Occipital lobe (tissue), 3 donors: ENCODE measurements at places on chromosomes 16 and 17.

DNA sequence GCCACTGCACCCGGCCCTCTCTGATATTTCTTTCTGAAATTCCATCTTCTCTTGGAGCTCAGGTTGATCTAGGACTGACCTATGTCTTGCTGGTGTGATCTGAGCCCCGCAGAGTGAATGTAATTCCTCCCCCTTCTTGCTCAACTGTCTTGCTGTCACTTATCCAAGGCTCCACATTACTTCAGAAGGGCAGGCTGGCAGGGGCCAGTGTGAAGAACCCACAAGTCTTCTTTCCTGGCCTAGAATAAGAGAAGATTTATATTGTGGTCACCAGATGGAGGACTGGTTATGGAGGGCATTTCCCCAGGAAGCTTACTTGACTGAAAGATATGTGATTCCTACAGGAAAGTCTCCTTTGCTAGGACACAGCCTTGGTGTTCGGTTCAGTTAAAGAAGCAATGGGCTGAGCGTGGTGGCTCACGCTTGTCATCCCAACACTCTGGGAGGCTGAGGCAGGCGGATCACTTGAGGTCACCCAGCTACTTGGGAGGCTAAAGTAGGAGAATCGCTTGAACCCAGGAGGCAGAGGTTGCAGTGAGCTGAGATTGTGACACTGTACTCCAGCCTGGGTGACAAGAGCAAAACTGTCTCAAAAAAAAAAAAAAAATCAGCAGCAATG lies 13.4 kb downstream of the ITGAL start:
- DNase-seq, result no peak

DNA sequence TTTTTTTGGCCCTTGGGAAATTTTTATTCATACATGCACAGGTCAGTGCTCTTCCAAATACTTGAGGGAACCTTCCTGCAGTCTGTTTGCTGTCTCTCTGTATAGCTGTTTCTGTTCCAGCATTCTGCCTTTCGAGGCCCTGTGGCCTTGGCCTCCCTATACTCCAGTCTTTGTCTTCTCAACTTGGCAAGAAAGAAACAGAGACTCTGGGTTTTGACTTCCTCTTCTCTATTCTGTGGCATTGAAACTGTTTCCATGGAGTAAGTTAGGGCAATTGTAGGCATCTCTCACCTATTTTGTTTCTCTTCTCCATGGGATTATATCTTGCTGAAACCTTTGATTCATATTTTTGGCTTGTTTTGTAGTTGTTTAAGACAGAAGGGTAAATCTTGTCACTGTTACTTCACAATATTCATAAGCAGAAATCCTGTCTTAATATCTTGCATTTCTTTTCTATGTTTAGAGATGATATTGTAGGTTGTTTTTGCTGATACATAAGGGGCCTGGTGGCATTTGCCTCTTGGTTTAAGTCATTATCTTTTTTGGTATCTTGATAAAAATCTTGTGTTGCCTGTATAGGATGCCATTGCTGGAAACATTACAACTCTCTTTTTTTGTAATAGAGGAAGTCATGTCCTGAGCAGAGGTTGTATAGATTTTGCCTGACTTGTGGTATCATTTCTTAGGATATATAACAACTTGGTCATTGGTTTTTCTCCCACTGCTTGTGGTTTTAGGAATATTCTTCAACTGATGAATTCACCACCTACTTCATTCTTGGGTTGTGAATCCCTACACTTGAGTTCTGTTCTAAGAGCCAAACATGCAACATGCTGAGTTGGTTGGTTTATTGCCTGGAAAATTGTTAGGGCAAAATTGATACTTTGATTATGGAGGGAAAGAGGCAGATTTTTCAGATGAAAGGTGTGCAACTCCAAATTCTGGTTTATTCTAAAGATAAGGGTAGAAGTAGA lies 168.6 kb downstream of the FTO start:
- DNase-seq, result no peak

DNA sequence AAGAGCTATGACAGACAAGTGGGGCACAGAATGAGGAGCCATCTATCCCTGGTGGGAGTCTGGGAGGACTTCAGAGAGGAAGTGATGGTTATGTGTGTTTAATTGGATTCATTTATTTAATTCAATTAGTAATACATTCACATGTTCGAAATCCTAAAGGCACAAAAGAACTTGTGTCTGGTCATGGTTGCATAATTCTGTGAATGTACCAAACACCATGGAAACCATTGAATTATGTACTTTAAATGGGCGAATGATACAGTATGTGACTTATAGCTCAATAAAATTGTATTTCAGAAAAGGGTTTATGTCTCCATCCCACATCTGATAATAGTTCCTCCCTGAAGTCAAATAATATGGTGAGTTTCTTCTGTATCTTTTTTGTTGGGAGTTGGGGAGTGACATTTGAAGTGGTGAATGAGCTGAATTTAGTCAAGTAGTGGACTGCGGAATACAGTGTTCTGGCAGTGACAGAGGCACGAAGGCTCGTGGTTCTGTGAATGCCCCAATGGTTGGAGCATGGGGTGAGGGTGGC lies 19.8 kb upstream of the G6PC1 start:
- no peak for DNase-seq

- no peak for DNase-seq
Measured at GRCh38 chr17:75079023-75079373, 8.8 kb upstream of the SLC16A5 start.

DNA sequence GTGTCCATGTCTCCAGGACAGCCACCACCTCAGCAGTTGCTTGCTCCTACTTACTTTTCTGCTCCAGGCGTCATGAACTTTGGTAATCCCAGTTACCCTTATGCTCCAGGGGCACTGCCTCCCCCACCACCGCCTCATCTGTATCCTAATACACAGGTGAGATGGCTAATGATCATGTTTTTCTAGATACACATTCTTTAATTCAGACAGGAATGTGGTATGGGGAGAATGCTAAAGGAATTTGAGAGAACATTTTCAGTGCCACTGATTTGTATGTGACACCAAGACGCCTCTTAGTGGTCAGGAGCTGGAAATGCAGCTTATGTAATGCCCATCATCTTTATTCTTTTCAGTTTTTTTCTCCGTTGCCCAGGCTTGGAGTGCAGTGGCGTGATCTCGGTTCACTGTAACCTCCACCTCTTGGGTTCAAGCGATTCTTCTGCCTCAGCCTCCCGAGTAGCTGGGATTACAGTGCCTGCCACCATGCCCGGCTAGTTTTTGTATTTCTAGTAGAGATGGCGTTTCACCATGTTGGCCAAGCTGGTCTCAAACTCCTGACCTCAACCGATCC lies 8.9 kb upstream of the RAPGEFL1 start:
- DNase-seq, result no peak

GRCh38 chr16:11395008-11395948 lies 50.0 kb downstream of the RMI2 start:
- no peak for DNase-seq

DNA sequence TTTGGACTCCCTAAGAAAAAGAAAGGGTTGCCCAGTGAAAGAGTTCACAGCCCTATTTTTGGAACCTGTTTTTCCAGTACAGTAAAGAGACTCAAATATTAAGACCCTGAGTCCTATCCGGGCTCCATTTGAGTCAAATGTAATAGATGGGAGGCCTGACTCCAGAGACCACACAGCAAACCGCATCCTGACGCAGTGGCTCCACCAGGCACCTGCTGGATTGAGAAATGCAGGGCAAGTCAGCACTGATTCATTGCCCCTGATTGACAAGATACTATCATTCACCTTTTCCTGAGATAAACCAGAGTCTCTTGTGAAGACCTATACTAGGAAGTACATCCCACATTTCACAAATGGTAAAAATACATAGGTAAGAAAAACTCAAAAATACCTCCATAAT lies 715.7 kb upstream of the SOX9 start:
- DNase-seq, result no peak
